ENCODE measurements at places on chromosomes 2 and 18.

DNA sequence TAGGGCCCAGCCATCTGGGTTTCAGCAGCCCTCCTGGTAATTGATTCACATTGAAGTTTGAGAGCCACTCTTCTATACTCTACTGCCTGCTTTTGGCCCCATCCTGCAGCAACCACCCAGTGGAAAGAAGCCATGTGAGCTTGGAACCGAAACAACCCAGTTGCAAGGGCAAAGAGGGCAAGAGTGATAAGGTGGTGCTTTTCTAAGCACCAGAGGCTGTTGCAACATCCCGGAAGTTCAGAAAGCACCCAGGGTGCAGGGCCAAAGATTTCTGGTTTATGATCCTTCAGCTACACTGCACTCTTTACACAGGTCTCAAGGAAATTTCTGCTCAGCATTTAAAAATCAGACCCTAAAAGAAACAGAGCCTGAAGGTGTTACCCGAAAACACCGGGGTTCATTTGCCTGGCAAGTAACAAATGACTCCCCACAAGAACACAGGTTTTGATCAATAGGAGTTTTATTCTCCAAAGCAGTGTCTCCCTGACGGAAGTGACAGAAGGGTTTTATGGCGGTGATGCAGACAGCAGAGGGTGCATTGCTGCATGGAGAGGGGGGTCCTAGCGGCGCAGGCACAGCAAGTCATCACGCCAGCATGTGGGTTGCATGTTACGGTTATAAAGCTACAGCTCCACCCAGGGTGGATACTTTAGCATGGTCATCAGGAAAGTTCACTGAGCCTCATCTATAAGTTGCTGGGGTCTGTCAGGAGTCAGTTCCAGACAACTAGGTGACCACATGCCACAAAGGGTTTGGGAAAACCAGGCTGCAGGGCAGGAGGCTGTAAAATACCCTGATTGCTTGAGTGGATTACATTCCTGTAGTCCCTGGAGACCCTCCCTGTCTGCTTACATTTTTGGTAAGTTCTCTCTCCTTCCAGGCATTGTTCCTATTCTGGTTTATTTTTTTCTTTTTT is 28.8 kb upstream of the TMEM37 start:
- DNase-seq: no peak

DNA sequence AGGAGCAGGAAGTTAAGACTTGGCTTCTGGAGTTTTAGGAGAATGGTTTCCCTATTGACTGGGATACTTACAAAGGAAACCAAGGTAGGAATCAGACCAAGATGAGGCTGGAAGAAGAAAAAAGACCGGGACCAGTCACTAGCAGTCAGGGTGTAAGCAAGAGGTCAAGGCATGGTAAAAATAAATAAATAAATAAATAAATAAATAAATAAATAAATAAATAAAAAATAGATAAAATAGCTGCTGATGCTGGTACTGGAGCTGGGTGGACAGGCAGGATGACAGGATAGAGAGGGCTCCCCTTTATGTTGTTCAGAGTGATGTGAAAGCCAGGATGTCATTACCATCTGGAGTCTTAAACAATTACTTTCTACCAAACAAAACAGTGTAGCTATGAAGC is 89.9 kb downstream of the MYO5B start:
- DNase-seq: no peak

GRCh38 chr2:23594460-23594825 is 209.5 kb downstream of the KLHL29 start:
- DNase-seq: no peak

- no peak for DNase-seq
Measured at GRCh38 chr2:159797543-159798375, at the start of gene CD302. TSS of gene CD302 (minus strand) at chr2:159798208. CDS start at chr2:159798198, 10 bp downstream.

DNA sequence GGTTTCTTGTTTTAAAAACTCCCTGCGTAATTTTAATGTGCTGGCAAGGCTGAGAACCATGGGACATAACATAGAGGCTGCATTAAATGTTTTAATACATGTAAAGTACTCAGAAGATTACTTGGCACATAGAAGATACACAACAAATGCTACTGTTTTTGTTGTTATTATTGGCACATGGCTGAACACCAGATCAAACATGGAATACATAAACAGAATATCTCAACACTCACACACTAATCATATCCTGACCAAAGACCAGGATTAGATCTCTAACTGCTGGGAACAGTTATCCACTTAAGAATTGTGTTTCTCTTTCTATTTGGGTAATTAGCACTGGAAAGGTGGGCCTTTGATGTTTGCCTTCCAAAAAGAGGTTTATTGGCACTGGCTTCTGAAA is 69.3 kb downstream of the KCNE4 start:
- no peak for DNase-seq

DNA sequence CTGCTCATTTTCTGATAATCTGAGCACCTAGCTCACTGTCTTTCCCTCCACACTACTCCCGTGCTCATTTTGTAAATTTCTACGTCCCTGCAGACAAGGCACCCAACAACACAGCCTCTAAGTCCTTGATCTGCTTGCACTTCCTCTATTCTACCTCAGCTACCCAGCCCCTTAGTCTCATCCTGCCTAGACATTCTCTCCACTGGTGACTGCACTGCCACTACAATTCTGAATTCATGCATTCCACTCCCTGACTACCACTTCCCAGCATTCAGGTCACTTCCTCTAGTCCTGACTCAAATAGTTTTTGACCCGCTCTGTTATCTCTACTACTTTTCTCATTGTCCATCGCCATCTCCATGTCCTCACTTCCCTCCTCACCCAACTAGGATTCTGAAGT is 155.7 kb downstream of the DYM start:
- no peak for DNase-seq

- DNase-seq: no peak
Measured at GRCh38 chr18:37864122-37864521, 298.5 kb upstream of the CELF4 start.

GRCh38 chr18:58069099-58069498 is 25.1 kb downstream of the NEDD4L start:
- DNase-seq: no peak

- no peak for DNase-seq
Measured at GRCh38 chr2:151482171-151482725, 72.5 kb downstream of the RIF1 start.

All from NCI-H510A treated with DMSO at 0.1 percent for 48 hours (cell line).